Bronchial epithelial cell (primary cell): ENCODE measurements at places on chromosomes 4 and X.

DNA sequence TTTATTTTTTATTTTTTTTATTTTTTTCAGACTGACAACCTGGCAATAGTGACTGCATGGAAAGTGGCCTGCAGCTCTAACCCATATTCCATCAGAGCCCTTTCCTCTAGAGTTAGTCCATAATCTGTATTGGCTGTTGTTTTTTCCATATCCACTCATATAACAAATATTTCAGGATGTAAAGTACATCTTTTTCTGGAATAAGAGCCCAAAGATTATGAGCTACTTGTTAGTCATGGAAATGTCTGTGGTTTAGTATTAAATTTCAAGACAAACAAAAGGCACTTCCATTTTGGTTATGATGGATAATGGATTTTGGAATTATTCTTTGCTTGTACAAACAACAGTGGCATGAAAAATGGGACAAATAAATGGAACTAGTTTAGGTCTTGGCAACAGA lies 296.0 kb upstream of the HS3ST1 start:
- peak; percentile 86 for DNase-seq

- no peak for DNase-seq
Measured at GRCh38 chr4:48127231-48127630, 6.8 kb downstream of the TXK start.

GRCh38 chr4:147865926-147866325 lies 134.0 kb downstream of the ARHGAP10 start:
- DNase-seq: peak; percentile 22

DNA sequence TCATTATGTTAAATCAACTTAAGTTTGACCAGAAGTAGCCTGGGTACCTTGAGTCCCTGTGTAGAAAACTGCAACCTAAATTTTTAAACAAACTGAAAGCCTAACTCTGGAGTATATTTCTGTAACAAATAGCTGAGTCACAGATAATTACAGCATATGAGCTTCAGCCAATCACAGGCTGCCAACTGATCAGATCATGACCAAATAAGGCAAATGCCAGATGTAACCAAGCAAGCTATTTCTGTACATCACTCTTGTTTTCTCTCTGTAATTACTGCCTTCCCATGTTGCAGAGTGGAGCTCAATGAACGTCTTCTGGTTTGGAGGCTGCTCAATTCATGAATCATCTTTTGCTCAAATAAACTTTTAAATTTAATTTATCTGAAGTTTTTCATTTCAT lies 980.9 kb upstream of the DIAPH2 start:
- peak; percentile 1 for DNase-seq

- DNase-seq: peak; percentile 47
Measured at GRCh38 chrX:7987160-7988012, 60.2 kb upstream of the PNPLA4 start.

- no peak for DNase-seq
Measured at GRCh38 chr4:2837110-2837903, 6.3 kb upstream of the ADD1 start.

DNA sequence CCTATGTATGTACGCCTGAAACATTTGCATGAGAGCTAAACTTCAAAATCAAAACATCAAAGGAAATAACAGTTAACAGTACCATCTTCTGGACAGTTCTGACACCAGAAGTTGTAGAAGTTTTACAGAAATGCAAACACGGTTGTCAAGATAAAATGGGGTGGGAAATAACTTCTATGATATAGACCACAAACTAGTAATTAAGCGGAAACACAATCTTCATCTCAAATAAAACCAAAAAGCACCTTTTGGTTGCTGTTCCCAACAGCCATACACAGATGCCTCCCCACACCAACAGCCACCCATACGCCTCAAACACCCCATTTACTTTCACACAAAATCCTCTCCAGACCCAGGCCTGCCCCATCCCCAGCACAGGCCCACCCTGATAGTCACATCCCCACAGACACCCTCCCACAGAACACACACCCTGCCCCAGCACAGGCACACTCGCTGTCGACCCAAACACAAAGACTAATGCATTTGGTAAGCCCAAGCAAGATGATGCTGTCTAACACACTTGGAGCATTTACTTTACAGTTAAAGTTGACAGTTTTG lies 64.3 kb downstream of the TAPT1 start:
- DNase-seq: no peak

- no peak for DNase-seq
Measured at GRCh38 chr4:1859389-1859753, 3.4 kb upstream of the LETM1 start.

DNA sequence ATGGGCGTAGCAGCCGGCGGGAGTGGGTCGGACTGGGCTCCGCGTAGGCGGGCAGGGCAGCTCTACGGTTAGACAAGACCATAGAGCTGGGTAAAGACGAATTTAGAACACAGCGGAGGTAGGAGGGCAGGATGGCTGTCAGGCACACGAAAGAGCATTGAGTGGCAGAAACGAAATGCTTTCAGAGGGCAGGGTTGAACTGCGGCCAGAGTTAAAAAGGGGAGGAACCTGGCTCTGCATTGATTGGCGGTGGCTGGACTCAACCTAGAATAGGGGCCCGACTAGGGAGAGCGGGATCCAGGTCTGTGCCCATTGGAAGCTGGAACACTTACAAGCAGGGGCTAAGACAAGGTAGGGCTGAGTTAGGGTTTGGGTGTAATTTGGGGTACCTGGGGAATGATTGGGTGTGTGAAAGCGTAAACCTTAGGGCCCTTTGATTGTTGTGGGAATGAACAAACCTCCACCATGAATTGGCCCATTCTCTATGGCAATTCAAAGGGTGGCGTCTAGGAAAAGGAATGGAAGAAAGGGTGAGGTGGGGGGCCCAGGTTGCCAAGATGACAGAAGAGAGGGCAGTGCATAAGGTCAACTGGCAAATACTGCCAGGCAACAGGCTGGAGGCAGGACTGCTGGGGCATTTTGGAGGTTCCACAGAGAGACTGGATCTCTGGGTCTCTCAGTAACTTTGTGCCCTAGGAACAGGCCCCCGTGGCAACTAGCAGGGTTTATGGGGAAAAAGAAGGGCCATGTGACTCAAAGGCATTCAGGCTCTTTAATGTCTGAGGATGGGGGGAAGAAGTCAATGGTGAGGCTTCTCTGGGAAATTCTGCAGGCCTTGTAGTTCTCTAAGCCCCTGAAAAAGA lies 911 bp upstream of the ELK1 start:
- no peak for DNase-seq

DNA sequence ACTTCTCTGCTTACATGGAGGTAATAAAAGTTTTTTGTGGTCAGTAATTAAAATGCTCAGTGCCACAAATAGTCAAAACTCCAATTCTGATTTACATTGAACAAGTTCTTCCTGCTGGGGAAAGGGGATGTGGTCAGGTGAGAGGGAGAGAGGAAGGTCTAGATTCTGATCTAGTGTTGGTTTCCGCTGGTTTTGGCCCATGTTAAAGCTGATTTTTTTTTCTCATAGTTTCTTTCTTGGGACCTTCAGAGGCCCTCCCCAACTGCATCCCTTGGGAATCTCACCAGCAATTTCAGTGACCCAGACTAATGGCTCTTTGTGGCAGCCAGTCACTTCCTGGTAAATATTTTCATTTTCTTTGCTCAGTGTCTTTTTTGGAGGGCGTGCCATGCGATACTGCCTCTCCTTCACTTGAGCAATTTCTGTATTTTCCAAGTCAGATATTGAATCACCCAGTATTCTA lies 332.7 kb downstream of the RAPGEF2 start:
- DNase-seq: peak; percentile 28

DNA sequence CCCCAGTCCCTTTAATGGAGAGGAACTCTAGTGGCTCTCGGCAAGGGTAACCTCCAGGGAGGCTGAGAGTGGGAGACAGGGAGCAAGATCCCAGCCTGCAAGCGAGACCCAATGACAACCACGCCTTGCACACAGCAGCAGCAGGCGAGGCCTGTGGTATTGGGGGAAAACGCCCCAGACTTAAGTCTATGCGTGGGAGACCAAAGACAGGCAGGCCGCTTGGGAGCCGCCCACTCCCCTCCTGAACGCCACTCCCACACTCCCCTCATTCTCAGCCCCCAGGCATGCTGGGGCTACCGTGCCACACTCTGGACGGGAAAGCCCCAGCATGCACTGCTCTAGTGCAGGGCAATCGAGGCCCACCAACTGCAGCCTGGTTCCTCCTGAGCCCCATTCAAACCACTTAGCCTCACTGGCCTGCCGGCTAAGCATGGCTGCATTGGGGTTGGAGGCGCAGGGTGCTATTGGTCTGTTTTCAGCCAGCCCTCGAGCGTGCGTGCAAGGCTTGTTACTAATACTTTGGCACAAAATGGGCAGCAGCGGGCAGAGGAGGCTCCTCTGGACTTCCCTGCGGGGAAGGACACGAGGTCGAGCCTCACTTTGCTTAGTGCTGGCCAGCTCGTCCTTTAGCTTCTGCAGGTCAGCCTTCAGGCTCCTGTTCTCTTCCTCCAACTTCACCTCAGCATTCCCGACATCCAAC lies 14.8 kb downstream of the SLC6A8 start:
- DNase-seq: no peak
